ENCODE measurements at places on chromosomes 4 and X. TPM values are rescaled to one million over a fixed set of nuclear protein-coding genes. Genes with fewer than 3 reads are reported as not detected.

The HHIP gene
- total RNA-seq, result under 0.01 TPM

- no peaks in the 10 kb centered on the region for H3K4me1 ChIP-seq
- peak overlapping the region; percentile 6 for H3K27ac ChIP-seq
- no peak overlapping the region for H3K4me3 ChIP-seq
- no peaks in the 10 kb centered on the region for H3K36me3 ChIP-seq
- DNase-seq, result no peak
Observed at GRCh38 chrX:130097507-130098209, 12.6 kb downstream of the ELF4 start.

- DNase-seq, result no peak
- H3K4me3 ChIP-seq, result no peak overlapping the region
- H3K36me3 ChIP-seq, result no peaks in the 10 kb centered on the region
- no peaks in the 10 kb centered on the region for H3K27me3 ChIP-seq
Observed at GRCh38 chr4:8006471-8006870, 66.8 kb upstream of the AFAP1 start.

GRCh38 chrX:103932133-103932532, 30.3 kb upstream of the TMSB15B start:
- H3K36me3 ChIP-seq, result no peaks in the 10 kb centered on the region
- no peak overlapping the region for H3K4me3 ChIP-seq
- H3K4me1 ChIP-seq, result no peaks in the 10 kb centered on the region
- DNase-seq, result no peak

GRCh38 chrX:154026136-154027021, 6.7 kb upstream of the IRAK1 start:
- peak overlapping the region; percentile 48 for H3K27ac ChIP-seq
- no peaks in the 10 kb centered on the region for H3K27me3 ChIP-seq
- no peaks in the 10 kb centered on the region for H3K36me3 ChIP-seq
- no peak for DNase-seq

Data from breast epithelium (tissue), 4 donors.